Natural killer cell (primary cell): ENCODE measurements at places on chromosomes 16 and 17.
A peak's percentile ranks its signal among the peaks of the same experiment; 100 is the strongest.

GRCh38 chr16:26697807-26698206 lies 368.9 kb upstream of the C16orf82 start:
- DNase-seq = no peak
- no peak overlapping the region for H3K27ac ChIP-seq
- no peaks in the 10 kb centered on the region for H3K36me3 ChIP-seq
- no peak overlapping the region for H3K4me3 ChIP-seq
- H3K27me3 ChIP-seq = no peaks in the 10 kb centered on the region
- no peaks in the 10 kb centered on the region for H3K4me1 ChIP-seq

DNA sequence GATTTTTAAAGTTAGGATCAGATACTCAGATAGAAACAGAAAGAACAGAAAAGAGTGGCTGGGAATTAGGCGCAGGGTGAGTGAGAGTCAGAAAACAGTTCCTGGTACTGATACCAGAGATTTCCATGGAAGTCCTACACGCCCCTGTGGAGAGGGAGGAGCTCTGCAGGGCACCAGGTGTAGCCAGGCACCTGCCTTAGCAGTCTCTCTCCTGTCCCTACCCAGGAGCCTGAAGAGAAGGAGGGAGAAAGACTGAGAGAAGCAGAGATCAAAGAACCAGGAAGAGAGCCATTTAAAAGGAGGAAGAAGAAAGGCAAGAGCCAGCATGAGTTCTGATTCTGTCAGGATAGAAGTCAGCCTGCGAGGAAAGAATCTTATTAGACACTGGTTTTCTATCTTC lies 65.0 kb downstream of the CBLN1 start:
- H3K36me3 ChIP-seq = no peaks in the 10 kb centered on the region
- H3K27me3 ChIP-seq = no peaks in the 10 kb centered on the region
- no peak overlapping the region for H3K27ac ChIP-seq
- no peak overlapping the region for H3K4me3 ChIP-seq
- H3K4me1 ChIP-seq = no peaks in the 10 kb centered on the region

GRCh38 chr16:57023541-57024249 lies 34.3 kb downstream of the NLRC5 start:
- peaks cover 70% of the 10 kb centered on the region for H3K4me1 ChIP-seq
- no peak for DNase-seq
- H3K4me3 ChIP-seq = no peak overlapping the region
- peak overlapping the region; percentile 62 for H3K27ac ChIP-seq

DNA sequence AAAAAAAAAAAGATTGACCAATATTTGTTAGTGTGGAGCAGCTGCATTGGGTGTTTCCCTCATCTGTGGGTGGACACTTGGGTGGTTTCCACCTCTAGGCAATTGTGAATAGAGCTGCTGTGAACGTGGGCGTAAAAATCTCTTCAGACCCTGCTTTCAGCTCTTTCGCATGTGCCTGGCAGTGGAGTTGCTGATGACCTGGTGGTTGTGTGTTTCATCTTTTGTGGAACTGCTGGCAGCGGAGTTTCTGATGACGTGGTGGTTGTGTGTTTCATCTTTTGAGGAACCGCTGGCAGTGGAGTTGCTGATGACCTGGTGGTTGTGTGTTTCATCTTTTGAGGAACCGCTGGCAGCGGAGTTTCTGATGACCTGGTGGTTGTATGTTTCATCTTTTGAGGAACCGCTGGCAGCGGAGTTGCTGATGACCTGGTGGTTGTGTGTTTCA lies 21.4 kb downstream of the ZC3H18 start:
- H3K4me1 ChIP-seq = no peaks in the 10 kb centered on the region
- no peak overlapping the region for H3K27ac ChIP-seq
- no peaks in the 10 kb centered on the region for H3K27me3 ChIP-seq
- no peak overlapping the region for H3K4me3 ChIP-seq
- DNase-seq = peak; percentile 41
- H3K36me3 ChIP-seq = peaks cover 40% of the 10 kb centered on the region

GRCh38 chr17:32265192-32265923 lies at the start of gene RHBDL3:
RHBDL3 (plus strand) TSS chr17:32265832; CDS start chr17:32266190, 358 bp downstream.
- H3K4me1 ChIP-seq = peaks cover 23% of the 10 kb centered on the region
- H3K36me3 ChIP-seq = no peaks in the 10 kb centered on the region
- DNase-seq = peak; percentile 35
- peak within 1 kb of the TSS; percentile 35 for H3K4me3 ChIP-seq
- H3K27ac ChIP-seq = no peak within 1 kb of the TSS
- H3K27me3 ChIP-seq = peaks cover 30% of the 10 kb centered on the region

DNA sequence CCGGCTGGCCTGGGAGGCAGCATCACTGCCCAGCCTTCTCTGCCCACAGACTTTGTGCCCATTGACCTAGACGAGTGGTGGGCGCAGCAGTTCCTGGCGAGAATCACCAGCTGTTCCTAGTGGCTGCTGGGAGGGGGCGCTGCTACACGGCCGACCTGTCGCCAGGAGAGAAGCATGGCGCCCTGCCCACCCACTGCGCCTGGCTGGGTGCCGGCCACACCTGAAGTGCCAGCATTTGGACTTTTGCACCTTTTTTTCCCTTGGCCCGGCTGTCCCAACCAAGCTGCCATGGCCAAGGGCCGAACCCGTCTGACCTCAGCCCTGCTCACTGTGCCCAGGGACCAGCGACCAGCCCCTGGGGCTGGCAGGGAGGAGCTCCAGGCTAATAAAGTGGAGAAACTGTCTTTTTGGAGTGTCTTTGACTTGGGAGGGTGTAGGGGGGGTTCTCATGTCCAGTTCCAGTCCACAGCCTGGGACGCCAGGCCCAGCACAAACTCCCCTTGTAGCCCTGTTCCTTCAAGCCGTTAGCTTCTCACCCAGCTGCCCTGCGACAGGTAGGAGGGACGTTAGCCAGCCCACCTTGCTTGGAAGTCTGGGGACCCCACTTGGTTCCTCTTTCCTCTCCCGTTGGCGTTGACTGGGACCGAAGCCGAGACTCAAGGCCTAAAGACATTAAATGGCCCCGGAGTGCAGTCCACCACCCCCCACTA lies 939 bp upstream of the WDR90 start:
- H3K27ac ChIP-seq = peak overlapping the region; percentile 81
- H3K27me3 ChIP-seq = no peaks in the 10 kb centered on the region
- DNase-seq = peak; percentile 60

- H3K4me1 ChIP-seq = peaks cover 6% of the 10 kb centered on the region
- H3K27me3 ChIP-seq = no peaks in the 10 kb centered on the region
- H3K27ac ChIP-seq = no peak overlapping the region
Measured at GRCh38 chr17:38844261-38844757, 9.2 kb downstream of the RPL23 start.

- H3K36me3 ChIP-seq = no peaks in the 10 kb centered on the region
- DNase-seq = no peak
- H3K27ac ChIP-seq = no peak overlapping the region
- H3K4me1 ChIP-seq = no peaks in the 10 kb centered on the region
Measured at GRCh38 chr16:15552507-15552906, 90.4 kb downstream of the MARF1 start.

GRCh38 chr16:85888405-85889331 lies 10.3 kb upstream of the IRF8 start:
- H3K27me3 ChIP-seq = no peaks in the 10 kb centered on the region
- no peak overlapping the region for H3K4me3 ChIP-seq
- DNase-seq = peak; percentile 52

DNA sequence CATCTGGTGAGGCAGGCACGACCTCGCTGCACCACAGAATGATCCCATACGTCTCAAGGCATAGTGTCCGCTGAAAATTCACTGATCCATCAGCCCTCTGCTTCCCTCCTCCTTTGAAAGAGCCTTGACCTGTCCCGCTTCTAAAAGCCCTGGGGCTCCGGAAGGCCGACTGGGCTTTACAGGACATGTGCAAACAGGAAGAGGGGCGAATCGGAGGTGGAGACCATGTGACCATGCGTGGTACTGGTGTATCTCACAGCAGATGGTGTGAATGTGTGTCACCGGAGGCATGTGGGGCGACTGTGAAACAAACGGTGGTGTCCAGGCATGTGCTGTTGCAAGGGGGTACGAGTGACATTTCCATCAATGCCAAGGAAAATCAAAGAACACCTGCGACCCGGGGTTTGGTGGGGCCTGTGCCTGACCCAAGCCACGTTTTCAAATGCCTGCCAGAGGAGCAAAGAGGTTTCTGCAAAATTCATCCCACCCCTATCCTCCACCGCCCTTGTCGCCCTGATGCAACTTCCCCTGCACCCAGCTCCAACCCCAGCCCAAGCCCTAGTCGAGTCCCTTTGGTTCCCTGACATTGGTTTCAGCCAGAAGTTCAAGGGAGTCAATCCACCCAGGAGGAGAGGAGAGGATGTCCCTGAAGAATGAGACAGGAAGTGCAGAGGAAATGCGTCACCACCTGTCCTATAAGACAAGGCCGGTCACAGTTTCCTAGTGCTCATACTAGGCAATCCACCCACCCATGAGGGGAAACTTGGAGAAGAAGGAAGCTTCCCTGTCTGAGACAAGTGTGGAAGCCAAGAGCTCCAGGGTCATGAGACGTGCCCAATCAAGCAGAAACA lies 5.9 kb upstream of the KCNJ18 start:
- no peak overlapping the region for H3K4me3 ChIP-seq
- no peaks in the 10 kb centered on the region for H3K4me1 ChIP-seq
- no peaks in the 10 kb centered on the region for H3K27me3 ChIP-seq
- H3K36me3 ChIP-seq = no peaks in the 10 kb centered on the region
- no peak overlapping the region for H3K27ac ChIP-seq

DNA sequence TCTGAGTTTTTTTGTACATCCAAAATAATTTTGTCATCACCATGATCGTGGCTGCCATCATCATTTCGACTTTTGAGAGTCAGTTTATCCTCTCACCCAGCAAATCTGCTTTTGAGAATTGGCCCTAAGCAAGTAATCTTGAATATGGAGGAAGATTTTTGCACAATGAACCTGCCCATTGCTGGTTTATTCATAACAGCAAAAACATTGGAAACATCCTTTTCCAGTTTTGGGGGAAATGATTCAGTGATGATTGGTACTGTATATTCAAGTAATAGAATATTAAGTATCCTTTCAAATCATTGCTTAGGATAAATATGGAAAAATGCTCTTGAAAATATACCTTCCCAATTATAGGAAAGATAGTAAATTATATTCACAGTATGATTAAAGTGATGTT lies 53.1 kb downstream of the PRKCA start:
- H3K36me3 ChIP-seq = no peaks in the 10 kb centered on the region
- DNase-seq = no peak
- H3K27me3 ChIP-seq = no peaks in the 10 kb centered on the region
- no peaks in the 10 kb centered on the region for H3K4me1 ChIP-seq

DNA sequence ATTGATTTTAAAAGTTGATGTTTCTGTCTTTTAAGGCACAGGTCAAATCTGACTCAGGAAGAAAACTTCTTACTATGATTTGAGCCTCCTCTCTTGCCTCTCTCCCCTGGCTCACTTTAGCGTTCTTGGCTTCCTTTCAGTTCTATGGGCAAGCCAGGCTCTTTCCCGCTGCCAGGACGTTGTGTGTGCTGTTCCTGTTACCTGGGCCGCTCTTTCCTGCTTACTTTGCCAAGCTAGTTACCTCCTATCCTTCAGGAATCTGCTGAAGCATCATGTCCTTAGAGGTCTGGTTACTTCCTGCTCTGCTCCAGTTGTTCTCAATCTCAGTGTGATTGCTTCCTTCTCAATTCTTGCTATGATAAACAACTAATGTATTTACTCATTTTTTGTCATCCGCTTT lies 1108.5 kb upstream of the EEF2KMT start:
- DNase-seq = no peak
- H3K36me3 ChIP-seq = no peaks in the 10 kb centered on the region
- no peaks in the 10 kb centered on the region for H3K4me1 ChIP-seq
- no peak overlapping the region for H3K4me3 ChIP-seq

DNA sequence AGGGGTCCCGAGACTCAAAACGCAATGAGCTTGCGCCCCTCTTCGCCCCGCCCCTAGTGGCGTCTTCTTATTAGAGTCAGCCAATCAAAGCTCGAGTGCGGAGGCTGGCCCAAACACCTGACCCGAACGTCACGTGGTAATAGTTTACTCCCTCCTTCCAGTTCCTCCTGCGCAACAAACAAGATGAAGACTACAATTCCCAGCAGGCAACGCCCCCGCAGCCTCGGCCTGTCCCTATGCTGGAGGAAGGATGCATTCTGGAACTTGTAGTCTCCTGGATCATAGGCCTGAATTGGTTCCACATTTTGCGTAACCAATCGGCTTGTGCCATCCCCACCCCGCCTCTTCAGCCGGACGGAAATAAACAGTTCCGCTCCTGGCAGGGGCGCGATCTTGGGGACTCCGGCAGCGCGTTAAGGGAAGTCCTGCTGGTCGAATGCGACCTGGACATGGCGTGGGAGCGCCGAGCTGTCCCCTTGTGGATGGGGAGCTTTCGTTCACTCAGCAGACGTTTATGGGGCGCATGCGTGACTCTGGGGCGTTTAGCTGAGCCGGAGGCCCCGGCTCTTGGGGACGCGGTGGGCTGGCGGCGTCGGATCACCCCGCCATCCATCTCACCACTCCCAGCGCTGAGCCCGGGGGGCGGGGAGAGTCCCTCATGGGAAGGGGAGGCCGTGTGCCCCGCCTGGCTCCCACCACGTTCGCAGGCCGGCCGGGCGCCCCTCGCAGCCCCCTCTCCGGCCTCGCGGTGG lies at the start of gene WBP2:
TSS of gene WBP2 (minus strand) at position 26 of the 752 bp plus-strand sequence. CDS start 38 bp downstream, outside the sequence.
- peak; percentile 100 for DNase-seq
- H3K27ac ChIP-seq = peak within 1 kb of the TSS; percentile 96
- H3K4me1 ChIP-seq = peaks cover 43% of the 10 kb centered on the region
- H3K27me3 ChIP-seq = no peaks in the 10 kb centered on the region

DNA sequence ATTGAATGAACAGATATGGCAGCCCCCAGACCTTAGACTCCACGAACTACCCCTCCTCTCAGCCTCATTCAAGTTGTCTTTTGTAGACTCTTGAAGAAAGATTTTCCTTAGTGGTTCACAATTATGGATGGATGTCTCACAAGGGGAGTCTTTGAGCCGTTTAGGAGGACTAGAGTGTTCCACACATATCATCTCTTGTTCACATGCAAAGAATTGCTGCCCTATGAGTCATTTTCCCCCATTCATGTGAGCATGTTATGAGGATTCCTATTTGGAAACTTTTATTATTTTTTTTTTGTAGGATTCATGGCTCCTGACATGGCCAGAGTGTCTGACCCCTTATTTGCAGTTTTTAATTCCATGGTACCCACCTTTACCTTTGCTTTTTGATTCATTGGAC lies 237.1 kb downstream of the SHISA9 start:
- no peak overlapping the region for H3K27ac ChIP-seq
- no peaks in the 10 kb centered on the region for H3K36me3 ChIP-seq
- DNase-seq = no peak
- H3K4me3 ChIP-seq = no peak overlapping the region
- no peaks in the 10 kb centered on the region for H3K4me1 ChIP-seq

- no peak overlapping the region for H3K4me3 ChIP-seq
- peaks cover 45% of the 10 kb centered on the region for H3K36me3 ChIP-seq
- no peaks in the 10 kb centered on the region for H3K27me3 ChIP-seq
Measured at GRCh38 chr17:75826561-75827307, 17.5 kb downstream of the UNC13D start.

- H3K36me3 ChIP-seq = no peaks in the 10 kb centered on the region
- no peak overlapping the region for H3K4me3 ChIP-seq
- H3K27me3 ChIP-seq = no peaks in the 10 kb centered on the region
- no peak for DNase-seq
- H3K27ac ChIP-seq = no peak overlapping the region
Measured at GRCh38 chr17:65918500-65918899, 273.4 kb downstream of the CEP112 start.

DNA sequence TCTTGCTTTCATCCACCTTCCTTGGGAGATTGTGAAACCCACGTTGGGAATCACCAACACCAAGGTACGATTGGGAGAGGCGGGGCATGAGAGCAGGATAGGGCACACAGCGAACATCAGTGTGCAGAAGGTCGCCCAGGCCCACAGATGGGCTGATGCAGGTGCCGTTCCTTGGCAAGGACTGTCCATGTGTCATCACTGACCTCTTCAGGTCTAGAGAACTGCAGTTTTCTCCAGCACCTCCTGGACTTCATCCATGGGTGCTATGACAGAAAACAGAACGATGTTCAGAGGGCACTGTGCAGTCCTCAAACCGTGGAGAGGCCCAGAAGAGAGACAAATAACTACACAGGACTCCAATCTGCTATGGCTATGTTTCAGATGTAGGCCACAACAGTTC lies 23.9 kb upstream of the TAT start:
- H3K4me3 ChIP-seq = no peak overlapping the region
- no peak overlapping the region for H3K27ac ChIP-seq
- DNase-seq = no peak
- H3K4me1 ChIP-seq = no peaks in the 10 kb centered on the region
- no peaks in the 10 kb centered on the region for H3K27me3 ChIP-seq
